ENCODE measurements at places on chromosomes 11 and 22. TPM values are rescaled to one million over a fixed set of nuclear protein-coding genes. Genes with fewer than 3 reads are reported as not detected.

The KCNE3 gene
- 0.11 TPM for total RNA-seq

The OR52K1 gene
- total RNA-seq, result not detected

The APOL1 gene
- total RNA-seq, result 1.5 TPM

The AP1B1 gene
- total RNA-seq, result 189 TPM

The GLYATL2 gene
- total RNA-seq, result under 0.01 TPM

The XKR3 gene
- total RNA-seq, result not detected

The BARX2 gene
- not detected for total RNA-seq

The TPBGL gene
- total RNA-seq, result not detected

The KCTD21 gene
- total RNA-seq, result 5.4 TPM

Measured in dermis lymphatic vessel endothelial cell (primary cell).